ENCODE measurements at places on chromosomes 12 and 14.
A peak's percentile ranks its signal among the peaks of the same experiment; 100 is the strongest.

- no peak for DNase-seq
Observed at GRCh38 chr14:98162856-98163805, 1108.9 kb downstream of the BCL11B start.

GRCh38 chr14:101313268-101313667 lies 248.0 kb upstream of the DIO3 start:
- DNase-seq: no peak

GRCh38 chr12:132216354-132216987 lies 72.2 kb downstream of the NOC4L start:
- DNase-seq: no peak

- DNase-seq: no peak
Observed at GRCh38 chr14:68377459-68377858, 415.4 kb downstream of the ZFP36L1 start.

DNA sequence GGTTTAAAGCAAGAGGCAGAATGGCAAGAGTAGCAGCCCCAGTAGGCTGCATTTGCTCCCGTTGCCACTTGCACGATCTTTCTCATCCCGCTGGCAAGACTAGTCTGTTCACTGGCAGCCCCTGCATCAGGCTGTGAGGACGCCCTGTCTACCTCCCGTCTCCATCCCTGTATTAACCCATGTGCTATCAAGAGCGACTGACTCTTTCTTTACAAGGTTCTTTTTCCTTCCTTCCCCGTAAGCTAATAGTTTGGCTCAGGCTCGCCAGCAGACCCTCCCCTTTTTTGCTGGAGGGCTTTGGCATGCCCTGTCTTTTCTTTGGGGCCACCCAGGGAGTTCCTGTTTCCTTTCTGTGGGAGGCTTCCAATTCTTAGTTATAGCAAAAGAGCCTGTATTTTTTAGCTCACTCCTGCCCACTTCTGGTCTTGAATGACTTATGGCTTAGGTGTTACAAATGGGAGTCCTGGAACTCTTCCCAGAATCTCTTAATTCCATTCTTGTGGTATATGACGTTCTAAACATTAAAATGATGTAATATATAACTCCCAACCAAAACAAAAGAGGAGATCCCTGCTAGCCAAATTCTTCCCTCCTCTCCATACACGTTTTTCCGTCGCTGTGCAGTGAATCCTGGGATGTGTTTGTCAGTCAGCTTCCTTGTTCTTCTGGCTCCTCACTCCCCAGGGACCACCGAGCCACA lies 149.0 kb downstream of the PRKCH start:
- DNase-seq: peak; percentile 37

DNA sequence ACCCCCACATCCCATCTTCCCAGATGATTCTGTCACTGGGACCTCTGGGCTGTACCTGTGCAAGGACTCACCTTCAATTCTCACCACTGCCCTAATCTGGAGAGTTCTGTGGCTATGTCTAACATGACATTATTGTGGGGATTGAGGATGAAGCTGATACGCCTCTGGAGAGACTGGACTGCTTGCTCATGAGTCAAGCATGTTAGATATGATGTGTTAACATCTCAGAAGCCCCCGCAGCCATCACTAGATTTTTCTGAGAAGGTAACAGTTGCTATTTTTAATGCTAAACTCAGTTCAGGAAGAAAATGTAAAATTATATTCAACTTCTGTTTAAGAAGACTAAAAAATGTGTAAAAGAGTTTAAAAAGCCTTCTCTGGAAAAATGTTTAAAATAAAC lies 25.7 kb downstream of the JKAMP start:
- no peak for DNase-seq

- DNase-seq: no peak
Observed at GRCh38 chr12:5944688-5945070, 380 bp downstream of the ANO2 start.

DNA sequence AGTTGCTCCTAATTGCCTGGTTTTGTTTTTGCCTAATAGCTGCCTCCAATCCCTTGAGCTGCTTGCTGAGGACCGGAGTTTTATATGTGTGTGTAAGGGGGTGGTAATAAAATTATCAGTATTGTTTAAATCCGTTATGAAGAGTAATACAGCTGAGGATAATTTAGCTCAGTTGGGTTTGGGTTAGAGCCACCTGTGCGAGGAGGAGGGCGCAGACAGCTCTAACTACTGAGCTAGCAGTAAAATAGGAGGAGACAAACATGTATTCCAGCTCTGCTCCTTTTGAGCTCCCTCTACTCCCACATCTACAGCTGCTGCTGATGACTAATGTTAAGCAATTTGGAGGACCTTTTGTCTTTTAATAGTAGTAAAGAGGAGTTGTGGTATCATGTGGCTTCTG lies 61.5 kb downstream of the SPATS2 start:
- DNase-seq: peak; percentile 27

DNA sequence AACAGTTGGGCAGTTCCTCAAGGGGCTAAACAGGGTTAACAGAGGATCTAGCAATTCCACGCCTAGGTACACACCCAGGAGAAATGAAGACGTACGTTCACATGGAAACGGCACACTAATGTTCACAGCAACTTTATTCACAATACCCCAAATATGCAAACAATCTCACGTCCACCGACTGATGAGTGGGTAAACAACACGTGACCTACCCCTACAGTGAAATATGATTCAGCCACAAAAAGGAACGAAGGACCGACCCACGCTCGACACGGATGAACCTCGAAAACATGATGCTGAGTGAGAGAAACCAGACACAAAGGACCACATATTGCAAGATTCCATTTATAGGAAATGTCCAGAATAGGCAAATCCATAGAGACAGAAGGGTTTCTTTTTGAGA lies 112.7 kb downstream of the NCOR2 start:
- no peak for DNase-seq

DNA sequence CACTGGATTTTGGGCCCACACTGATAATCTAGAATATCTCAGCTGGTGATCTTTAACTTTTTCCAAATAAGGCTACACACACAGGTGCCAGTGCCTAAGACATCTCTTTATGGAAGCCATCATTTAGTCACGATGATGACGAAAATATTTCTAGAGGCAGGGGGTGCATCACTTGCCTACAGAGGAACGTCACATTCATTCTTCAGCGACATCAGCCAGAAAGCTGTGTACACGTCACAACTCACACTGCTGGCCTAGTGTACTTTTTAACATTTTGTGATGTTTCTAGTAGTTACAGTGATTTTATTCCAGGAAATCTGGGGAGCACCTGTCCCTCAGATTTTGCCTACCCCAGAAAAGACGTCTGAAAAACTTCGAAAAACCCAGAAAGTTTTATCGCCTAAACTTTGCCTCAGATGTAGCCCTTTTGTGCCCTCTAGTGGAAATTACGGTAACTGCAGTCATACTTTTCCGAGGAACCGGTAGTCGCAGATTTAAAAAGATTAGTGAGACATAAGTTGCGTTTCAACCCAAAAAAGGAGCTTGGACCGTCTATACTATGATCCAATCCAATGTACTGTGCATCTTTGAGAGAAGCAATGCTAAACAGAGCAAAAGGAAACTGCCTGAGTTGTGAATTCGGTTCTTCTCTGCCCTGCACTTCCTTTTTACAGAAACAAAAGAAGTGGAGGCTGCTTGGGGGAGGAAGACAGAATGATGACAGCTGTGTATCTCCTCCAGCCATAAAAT lies 64.3 kb upstream of the STON2 start:
- DNase-seq: peak; percentile 14

DNA sequence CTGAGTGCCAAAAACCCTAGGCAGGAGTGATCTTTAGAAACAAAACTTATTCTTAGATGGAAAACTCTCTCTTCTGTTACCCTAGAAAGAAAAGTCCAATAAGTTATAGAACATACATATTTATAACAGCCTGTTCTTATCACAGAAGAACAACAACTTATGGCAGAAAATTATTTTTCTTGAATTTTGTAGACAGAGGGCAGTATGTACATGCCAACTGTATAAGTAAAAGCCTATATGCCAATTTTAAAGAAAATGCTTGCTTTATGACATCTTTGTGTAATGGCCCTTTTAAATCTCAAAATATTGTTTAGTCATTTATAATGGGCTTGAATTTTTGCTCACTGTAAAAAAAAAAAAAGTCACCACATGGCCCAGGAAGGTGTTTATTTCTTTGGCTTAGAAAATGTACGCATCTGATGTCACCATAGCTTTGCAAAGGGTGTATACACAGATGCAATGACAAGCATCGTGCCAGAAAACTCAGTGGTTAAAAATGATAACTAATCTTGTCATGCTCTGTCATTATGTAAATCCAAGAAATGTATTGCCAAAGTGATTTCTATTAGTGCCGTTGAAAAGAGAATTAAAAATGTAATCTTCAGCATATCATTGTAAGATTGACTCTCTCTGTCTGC lies 38.3 kb upstream of the GRIP1 start:
- DNase-seq: no peak
